ENCODE measurements at places on chromosomes 11 and 22.
A peak's percentile ranks its signal among the peaks of the same experiment; 100 is the strongest.

DNA sequence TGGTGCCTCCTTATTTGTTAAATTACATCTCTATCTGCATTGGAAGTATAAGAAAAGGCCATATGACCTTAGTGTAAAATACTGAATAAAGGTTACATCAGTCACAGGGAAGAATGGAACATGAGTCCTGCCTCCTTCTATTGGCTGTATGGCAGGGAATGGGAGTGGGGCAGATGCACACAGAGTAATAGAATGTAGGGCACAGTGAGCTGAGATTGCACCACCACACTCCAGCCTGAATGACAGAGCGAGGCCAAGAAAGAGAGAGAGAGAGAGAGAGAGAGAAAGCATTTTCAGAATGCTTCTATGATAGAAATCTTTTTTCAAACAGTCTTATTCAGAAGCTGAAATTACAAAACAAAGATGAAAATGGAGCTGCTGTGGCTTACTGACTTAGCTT lies 58.8 kb downstream of the SLN start:
- DNase-seq = no peak

- no peak for DNase-seq
Measured at GRCh38 chr22:45496451-45496941, 6.2 kb upstream of the FBLN1 start.

DNA sequence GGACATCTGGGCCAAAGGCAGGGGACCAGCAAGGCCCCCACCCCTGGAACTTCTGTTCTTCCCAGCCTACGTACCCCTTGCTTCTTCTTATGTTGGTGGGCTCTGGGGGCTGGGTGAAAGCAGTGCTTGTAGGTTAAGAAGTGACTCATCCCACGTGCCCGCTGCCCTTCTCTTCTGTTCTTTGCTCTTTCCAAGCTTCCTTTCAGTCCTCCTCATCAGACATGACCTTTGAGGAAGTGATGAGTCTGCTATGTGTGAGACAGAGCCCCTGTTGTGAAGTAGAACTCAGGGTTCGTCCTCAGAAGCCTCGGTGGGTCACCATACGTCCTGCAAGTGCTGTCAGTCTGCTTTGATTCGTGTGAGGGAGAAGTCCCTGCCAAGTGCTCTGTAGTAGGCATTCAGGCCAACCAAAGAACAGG lies 12.7 kb downstream of the MED15 start:
- DNase-seq = no peak

DNA sequence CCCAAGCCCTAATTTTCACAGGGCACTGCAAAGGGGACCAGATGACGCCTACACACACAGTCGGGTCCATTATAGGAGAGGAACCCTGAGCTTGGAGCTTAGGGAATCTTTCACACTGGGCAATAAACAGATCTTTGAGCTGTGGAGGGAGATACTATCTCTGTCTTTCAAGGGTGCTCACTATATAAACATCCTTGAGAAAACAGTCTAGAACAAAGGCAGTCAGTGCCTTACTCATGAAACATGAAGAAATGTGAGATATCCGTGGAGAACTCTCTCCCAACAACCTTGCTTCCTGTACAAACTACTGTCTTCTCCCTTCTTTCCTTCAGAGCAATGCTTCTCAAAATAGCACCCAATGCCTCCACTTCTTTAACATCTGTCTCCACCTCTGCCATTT lies 109.0 kb upstream of the APOA1 start:
- DNase-seq = no peak

GRCh38 chr22:48960980-48961660 lies 866.6 kb downstream of the BRD1 start:
- no peak for DNase-seq

DNA sequence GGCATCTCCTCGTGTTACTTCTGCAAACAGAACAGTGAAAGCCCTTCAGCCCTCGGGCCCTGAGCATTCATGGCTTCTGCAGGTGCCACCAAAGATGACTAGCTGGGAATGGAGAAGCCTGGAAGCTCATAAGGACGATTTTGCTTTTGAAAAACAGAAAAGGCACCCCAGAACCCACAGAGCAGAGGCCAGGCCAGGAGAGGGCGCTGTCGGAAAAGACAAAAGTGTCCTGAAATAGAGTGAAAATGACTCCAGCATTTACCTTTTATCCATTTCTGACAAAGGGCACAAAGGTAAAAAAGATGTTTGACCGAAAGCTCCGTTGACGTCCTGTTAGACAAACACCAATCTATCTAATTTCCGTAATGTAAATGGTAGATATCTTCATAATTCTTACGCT lies 37.6 kb downstream of the ZNF195 start:
- peak; percentile 18 for DNase-seq

DNA sequence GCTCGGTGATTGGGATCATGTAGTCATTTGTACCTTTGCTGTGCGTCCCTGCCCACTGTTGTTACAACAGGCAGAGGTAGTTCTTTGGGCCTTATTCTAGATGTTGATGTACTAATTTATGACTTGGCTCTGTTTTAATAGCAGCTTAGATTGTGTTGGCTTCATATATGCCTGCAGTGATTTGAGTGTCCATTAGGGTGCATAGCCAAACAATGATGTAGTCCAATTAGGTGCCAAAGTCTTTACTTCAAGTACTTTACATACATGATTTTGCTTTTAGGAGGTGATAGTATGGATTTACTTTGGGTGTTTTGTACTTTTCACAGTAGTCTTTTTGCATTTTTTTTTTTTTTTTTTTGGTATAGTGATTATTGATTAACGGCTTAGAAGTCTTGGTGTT lies 46.4 kb downstream of the PPP6R3 start:
- DNase-seq = no peak

- no peak for DNase-seq
Measured at GRCh38 chr11:73326929-73327811, 19.1 kb downstream of the ARHGEF17 start.
